Ascending aorta (tissue), 2 donors: ENCODE measurements at places on chromosomes 4 and X.
A peak's percentile ranks its signal among the peaks of the same experiment; 100 is the strongest.

- DNase-seq = no peak
These were observed 1382.6 kb downstream of the ARAP2 start for GRCh38 chr4:34861666-34862065.

- no peak for DNase-seq
These were observed 13.5 kb upstream of the PRSS48 start for GRCh38 chr4:151263455-151263854.

DNA sequence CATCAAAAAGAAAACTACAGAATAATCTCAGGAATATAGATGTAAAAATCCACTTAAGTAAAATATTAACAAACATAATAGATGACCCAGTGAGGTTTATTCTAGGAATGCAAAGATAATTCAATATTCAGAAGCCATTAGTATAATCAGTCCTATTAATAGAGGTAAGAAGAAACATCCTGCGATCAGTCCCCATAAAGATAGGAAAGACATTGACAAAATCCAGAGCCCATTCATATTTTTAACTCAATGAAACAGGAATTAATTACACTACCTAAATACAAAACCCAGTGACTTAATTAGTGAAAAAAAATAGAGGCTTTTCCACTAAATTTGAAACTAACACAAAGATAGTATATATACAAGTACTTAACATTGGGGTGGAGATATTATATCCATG, 321.4 kb upstream of the INTU start:
- DNase-seq = no peak

DNA sequence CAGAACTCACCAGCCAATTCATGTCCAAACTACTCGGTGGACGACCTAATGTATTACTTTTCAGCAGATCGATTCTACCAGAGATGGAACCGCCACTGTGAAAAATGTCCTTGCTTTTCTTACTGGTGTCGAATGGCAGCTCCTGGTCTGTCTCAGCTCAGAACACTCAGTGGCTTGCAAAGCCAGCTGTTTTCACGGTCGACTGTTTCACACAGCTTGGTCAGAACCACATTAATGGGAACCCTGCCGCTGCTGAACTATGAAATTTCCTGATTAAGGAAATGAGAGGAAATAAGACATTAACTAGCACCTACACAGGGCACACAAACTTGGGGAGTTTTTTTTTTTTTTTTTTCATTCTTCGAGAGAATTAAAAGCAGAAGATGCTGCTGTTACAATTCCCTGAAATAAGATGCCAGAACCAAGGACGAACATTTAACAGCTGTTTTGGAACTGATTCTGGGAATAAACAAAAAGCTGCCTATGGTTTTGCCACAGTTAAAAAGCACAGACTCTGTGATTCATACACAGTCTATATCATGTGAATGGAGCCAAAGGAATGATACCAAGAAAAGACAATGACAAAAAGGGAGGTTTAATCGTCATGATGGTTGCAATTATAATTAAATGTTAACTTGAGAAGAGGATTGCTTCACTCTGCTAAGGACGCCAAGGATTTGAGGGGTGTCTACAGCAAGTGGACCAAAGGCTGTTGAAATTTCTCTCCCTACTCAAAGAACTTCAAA, 31.3 kb downstream of the SUPT20HL2 start:
- no peak for DNase-seq

GRCh38 chr4:169115897-169116254, 105.8 kb upstream of the CBR4 start:
- DNase-seq = no peak

- DNase-seq = peak; percentile 9
These were observed 16.6 kb upstream of the UBA1 start for GRCh38 chrX:47177079-47177478.

DNA sequence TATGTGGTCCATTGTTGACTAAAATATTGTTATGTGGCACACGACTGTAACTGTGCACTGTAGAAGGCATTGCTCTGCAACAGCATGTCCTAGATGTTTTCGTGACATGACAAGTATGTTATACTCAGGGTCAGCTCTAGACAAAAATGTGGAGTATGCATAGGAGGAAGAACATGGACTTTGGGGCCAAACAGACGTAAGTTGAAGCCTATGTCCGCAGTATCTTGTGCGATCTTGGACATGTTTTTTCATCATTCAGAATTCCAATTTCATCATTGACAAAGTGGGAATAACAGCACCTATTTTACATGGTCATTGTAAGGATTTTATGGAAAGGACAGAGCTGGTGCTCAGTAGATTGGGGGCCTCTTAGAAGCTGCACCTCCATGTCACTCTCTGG, 27.7 kb upstream of the PROM1 start:
- DNase-seq = no peak

GRCh38 chr4:95603393-95603792, 54.6 kb upstream of the UNC5C start:
- no peak for DNase-seq

DNA sequence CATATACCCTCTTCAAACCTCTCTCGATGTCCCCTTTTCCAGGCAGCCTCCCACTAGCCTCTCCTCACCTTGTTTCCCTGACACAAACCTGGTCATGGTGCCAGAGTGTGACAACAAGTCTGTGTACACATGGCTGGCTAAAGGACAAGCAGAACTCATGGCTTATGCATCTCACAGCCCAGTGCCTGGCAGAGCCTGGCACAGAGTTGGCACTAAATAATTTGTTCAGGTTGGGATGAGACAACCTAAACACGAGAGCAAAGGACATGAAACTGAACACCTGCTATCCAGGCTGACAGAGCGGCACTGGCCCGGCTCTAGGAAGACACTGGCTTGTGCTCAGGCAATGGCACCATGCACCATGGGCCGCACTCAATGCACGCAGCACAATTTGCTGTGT, 48.2 kb upstream of the FGFBP2 start:
- DNase-seq = no peak

DNA sequence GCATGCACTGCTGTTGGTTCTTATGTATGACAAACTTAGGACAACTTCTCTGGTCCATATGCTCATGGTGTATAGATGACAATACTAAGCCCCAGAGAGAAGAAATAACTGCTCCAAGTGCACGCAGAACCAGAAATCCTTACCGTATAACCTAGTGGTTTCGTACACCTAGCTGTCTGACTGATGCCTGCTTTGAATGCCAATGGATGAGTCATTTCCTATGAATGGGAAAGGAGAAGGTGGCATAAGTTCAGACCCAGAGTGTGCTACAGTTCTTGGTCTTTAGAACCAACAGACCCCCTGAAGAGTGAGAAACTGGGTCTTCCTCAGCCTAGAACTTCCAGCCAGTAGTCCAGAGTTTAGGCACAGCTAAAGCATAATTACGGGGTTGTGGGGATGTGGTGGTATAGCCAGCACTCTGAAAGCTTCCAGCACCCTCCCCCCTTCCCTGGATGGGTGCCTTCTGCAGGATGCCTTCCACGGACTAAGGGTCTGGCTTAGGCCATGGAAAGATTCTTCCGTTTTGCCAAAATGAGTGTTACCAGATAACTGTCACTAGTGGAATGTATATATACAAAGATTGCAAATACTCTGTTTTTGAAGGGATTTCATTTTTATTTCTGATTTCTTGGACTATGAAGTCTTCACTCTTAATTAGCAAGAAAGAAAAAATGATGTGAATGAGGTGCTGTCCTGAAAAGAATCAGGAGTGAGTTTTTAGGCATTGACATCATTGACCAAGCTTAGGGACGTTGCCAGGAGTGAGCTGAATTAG, 84.6 kb upstream of the PACRGL start:
- DNase-seq = no peak

DNA sequence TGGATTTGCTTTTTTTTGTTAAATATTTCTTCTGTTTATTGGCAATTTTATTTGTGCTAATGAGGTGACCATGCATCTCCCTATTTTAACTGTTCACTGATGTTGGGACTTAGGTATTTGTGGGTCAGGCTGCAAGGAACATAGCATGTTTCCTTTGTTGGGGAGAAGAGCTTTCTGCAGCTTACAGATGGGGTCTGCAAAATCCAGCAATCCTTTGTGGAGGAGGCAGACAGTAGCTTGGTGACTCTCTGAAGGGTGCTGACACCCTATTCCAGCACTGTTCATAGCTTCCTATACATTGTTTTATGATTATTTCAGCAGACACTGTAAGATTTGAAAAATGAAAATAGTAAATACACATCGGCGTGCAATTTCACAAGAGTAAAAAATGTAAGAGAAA, 491.7 kb downstream of the RAPGEF2 start:
- no peak for DNase-seq

DNA sequence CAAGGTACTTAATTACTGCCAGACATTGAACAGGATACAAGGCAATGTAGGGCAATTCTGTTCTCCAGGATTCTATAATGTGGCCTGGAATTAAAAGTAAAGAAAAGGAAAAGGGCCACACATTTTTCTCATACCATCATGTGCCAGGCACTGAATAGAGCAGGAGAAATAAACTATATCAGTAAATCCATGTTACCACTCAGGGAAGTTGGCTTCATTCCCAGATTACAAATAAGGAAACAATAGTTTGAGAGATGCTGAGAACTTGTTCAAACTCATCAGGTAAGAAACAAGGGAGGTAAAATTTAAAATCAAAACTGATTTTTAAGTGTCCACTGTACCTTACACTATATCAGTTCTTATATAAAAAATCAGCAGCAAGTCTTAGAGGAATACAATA, 645.0 kb upstream of the ATOH1 start:
- no peak for DNase-seq

DNA sequence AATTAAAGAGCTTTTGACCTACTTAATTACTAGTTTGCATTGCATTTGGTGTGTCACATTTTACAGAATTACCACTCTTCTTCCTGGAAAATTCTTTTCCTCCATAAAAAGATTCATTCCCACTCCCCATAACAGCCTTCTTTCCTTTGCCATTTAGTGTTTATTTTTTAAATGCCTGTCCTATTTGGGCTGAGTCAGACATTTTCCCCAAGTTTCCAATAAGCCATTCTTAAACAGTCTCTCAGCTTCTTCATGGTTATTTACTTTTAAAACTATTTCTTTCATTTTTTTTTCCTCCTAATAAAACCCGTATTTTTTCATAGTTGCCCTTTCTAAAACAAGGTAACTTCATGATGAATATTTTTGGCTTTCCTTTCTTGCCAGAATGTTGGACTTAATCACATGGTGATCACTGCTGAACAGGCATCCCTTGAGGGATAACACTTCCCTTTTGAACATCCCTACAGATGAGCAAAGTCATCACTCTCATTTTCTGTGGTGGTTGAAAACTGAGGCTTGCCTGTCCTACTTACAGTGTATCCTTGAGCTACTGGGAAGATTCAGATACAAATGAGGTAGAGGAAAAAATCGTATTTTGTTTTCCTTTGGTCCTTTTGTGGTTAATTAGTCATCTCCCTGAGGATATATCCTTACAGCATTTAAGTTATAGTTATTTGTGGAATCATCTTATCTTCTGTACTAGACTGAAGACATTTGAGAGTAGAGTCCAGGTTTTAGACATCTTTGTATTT, 520.5 kb upstream of the NR3C2 start:
- DNase-seq = no peak

DNA sequence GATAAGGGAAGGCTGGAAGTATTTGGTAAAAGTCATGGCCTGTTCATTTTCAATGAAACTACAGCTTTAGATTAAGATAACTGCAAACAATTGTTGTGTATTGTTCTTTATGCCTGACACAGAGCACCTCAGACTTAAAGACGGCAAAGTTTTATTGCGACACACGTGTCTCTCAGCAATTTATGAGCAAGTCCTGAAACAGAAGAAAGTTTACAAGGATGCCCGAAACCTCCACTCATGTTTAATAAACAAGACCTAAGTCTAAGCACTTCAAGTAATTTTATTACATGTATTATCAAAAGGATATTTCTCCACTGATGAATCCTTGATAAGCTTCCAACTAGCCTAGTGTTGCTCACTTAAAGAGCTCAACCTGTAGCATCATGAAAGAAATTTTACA, 51.0 kb downstream of the DHX15 start:
- DNase-seq = no peak

GRCh38 chr4:176549161-176549865, 229.5 kb downstream of the SPCS3 start:
- no peak for DNase-seq

GRCh38 chr4:37740546-37740945, 54.4 kb upstream of the RELL1 start:
- DNase-seq = no peak

GRCh38 chr4:115688961-115689360, 575.5 kb upstream of the NDST4 start:
- no peak for DNase-seq

DNA sequence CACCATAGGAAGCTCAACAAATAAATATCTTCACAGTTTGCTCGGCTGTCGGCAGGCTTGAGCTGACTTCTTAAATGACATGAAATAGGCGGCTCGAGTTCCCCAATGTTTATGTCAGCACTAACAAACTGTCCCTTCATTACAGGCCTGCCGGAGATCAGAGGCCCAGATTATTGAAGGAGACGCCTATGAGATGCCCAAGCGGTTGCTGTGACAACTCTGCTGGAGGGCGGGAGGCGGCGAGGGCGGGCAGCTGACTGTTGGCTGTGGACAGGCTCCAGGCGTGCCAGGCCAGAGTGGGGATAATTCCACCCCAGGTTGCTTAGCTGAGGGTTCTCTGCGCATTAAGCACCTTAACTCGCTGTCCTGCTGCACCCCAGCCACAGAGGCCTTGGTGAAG, 39.2 kb upstream of the MSX1 start:
- no peak for DNase-seq

DNA sequence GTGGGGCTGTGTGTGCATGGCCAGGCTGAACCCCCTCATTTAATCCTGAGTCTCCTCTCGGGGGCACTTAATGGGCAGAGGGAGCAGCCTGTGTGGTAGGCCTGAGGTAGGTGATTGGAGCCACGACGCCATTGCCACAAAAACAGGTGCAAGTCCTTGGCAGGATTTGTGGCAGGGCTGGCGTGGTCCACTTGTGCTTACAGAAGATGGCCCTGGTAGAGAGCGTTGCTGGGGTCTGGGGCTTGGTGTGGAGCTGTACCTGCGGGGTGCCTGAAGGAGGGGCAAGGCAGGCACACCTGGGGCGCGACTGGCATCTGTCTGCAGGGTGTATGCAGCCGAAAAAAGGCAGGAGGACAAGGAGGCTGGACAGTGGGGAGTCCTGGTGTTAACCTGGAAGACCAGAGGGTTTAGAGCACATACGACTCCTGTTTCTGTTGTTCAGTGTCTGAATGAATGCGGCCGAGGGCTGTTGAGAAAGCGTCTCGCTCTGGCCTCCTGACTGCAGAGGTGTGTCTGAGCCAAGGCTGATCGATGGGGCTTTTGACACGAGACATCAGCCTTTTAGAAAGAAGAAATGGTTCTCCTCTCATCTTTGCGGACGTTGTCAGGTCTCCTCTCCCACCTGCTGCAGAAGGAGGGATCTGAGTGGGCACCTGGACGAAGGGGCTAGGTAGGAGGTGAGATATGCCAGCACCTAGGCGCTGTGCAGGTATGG, 52.0 kb downstream of the TBC1D14 start:
- DNase-seq = no peak
